Activated T-helper 17 cell treated with anti-CD3 and anti-CD28 coated beads, Interleukin-2, amount 50 U/mL, for 72 hours (primary cell): ENCODE measurements at places on chromosomes 5 and 9. TPM values are rescaled to one million over a fixed set of nuclear protein-coding genes. Genes with fewer than 3 reads are reported as not detected.

IFNK gene
- total RNA-seq, result not detected

RBM18 gene
- 25.7 TPM for total RNA-seq

BTNL9 gene
- not detected for total RNA-seq

ANKRD34B gene
- not detected for total RNA-seq

TMEM8B gene
- 6.8 TPM for total RNA-seq

PAEP gene
- total RNA-seq, result not detected

IRX2 gene
- not detected for total RNA-seq

AGXT2 gene
- not detected for total RNA-seq

TCOF1 gene
- 117 TPM for total RNA-seq

PIP5KL1 gene
- total RNA-seq, result 2.6 TPM

IPO11 gene
- total RNA-seq, result 30.2 TPM

LCNL1 gene
- 0.11 TPM for total RNA-seq

ADGRD2 gene
- not detected for total RNA-seq

CXCL14 gene
- not detected for total RNA-seq

DNM1 gene
- total RNA-seq, result 0.84 TPM
